PC-9 (cell line): ENCODE measurements at places on chromosomes 1 and 21.

DNA sequence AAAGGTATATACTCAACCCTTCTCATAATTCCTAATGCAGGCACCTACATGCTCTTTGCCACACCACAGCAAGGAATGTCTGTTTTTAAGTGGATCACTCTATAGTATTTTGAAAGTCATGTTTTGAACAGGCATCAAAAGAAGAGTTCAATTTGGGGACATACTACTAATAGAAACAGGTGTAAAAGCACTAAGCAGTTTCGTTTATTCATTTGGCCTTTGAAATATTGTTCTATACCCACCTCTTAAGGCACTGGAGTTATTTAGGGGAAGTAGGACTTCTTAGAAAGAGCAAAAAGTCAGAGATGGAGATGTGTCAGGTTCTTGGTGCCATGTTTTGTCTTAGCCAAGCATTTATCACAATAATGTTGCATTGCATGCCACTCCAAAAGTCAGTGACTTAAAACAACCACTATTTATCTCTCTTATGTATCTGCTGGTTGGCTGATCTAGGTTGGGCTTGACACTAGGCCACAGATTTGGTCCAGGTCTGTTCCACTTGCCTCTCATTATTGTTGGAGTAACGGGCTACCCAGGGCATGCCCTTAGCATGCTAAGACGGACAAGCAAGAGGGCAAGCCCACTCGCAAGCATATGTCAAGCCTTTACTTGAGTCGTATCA is 107.5 kb downstream of the RGL1 start:
- DNase-seq: no peak

DNA sequence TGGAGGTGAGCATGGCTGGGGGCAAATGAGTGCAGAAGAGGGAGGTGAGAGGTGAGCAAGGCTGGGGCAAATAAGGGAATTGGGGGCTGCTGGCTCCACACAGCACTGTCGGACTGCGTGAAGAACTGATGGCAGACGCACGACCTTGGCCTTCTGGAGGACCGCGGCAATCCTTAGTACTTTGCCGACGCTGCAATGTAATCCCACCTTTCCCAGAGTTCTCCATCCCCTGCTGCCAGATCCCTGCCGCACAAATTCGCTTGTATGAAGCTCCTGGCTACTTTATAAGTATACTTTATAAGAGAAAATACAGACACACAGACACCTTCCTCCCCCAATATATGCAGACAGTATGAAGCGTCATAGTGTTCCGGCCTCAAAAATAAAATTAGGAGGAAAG is 472.4 kb downstream of the SMYD3 start:
- no peak for DNase-seq

DNA sequence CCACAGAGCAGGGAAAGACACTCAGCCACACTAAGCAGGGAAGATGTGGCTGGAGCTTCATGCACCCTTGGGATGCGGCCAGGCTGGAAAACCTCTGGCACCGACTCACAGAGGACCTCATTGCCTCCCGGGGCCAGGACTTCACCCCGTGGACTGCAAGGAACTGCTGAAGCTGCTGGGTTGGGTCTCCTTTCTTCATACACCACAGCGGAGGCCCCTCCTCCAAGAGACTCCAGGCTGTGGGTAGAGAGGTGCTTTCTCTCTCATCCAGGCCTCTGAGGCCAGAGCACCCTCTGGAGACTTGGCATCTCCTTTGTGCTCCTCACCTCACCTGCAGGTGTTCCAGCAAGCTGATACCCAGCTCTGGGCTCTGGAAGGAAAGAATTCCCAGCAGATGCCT is 76.0 kb upstream of the EDN2 start:
- no peak for DNase-seq

GRCh38 chr1:8378981-8379470 is 61.1 kb downstream of the SLC45A1 start:
- no peak for DNase-seq

DNA sequence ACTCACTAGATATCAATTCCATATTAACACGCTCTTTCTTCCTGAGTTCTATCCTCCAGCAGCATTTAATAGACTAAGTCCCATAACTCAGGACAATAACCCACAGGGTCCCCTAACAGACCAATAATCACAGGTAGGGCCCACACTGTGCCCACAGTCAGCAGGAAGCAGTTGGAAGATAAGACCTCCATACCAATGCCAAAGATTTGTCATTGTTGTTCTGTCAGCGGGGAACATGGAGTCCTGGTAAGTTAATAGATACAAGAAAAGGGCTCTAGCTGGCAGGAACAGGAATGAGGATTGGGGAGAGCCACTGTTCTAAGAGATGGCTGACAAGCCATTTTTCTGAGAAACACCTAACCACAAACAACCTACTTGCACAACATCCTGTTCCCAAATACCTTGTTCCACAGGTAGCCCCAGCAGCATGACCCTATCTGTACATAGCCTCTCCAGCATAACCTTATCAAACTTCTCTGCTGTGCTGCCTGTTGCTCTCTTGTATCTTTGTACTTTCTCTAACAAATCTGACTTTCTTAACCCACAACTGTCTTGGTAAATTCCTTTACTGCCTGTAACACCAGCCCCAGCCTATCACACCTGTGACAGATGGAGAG is 142.0 kb upstream of the KCNJ15 start:
- DNase-seq: no peak

DNA sequence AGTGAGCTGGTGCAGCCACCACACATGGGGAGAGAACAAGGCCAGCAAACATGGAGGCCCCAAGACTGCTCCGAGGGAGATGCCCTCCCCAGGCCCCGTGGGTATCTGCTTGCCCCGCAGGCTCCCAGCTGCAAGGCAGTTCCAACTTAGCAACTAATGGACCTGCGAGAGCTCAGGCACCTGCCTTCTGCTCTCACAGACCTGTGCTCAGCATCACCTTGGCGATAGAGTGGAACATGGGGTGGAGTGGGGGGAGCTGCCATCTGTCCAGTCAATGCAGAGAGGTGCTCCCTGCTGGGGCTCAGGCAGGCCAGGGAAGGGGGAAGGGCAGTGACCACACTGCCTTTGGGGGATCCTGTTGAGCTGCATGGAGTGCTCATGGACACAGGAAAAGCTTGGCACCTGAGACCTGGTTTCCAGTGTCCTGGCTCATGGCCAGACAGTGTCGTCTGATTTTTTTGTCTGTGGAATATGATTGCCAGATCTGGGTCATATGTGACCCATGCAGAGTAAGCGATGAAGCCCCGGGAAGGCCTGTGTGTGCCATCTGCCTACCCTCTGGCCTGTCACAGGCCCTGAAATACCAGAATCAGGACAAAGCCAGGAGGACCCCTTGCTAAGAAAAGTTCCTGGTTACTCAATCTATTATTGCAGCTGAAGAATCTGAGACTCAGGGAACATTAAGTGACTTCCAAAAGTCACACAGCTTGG is 39.9 kb upstream of the TENT5C start:
- no peak for DNase-seq

- DNase-seq: no peak
These were observed 8.8 kb downstream of the TMEM63A start for GRCh38 chr1:225873281-225873850.

GRCh38 chr1:217493290-217493689 is 137.6 kb downstream of the GPATCH2 start:
- DNase-seq: no peak

DNA sequence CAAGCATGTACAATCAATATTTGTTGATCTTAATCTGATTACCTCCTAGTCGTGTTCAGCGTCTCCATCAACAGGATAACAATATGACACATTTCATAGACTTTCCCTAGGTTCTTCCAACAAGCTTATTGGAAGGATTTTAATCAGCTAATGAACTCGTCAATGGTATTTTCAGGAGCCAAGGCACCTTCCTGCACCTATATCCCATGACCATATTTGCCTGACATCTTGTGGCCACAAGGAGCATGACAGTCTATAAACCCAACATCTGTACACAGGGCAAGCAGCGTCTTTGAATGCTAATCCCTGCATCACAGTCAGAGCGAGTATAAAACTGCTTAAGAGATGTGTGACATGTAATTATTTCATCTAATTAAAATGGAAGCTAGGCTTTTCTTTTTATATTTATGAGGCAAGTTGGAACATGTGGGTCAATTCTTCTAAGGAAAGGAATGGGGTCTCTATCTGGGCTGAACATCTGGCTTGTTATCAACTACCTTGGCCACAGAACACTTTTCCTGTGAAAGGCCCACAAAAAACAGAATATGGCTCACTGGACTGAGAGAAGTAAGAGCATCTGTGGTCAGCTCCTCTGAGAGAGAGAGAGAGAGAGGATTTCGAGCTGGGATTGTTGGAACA is 388.8 kb downstream of the NTNG1 start:
- DNase-seq: peak; percentile 56

DNA sequence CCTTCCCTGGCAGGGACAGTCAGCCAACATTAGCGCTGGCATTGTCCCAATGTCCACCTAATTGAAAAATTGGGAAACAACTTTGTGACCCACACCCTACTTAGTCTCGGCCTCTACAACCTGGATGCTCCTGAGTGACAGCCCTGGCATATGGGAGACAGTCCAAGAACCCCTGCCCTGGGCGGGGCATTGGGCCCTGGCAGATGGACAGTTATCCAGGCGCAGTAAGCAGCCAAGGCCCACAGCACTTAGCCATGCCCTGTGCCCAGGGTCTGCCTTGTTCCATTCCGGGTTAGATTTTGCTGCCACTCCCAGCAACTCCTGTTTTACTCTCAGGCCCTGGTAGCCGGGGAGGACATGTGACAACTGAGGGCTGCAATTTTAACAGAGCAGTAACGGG is 50.3 kb downstream of the NFASC start:
- DNase-seq: no peak

- DNase-seq: no peak
These were observed 8.8 kb downstream of the SMCP start for GRCh38 chr1:152886758-152887409.

DNA sequence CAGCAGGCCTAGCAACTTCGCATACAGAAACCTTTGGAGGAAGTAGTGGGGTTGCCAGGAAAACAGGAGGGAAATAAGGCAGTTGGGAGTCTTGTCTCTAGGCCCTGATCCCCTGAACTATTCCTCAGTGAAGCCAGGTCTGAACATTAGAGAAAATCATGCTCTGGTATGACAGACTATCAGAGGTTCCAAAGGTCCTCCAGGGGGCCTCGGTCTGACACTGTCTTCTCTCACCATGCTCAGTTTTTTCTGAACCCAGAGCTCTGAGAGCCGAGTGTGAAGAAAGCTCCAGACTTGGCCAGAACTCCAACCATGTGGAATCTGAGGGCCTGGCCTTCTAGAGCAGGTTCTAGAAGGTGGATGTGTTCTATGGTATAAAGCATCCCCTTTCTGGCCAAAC is 4.0 kb downstream of the TOMM40L start:
- no peak for DNase-seq

DNA sequence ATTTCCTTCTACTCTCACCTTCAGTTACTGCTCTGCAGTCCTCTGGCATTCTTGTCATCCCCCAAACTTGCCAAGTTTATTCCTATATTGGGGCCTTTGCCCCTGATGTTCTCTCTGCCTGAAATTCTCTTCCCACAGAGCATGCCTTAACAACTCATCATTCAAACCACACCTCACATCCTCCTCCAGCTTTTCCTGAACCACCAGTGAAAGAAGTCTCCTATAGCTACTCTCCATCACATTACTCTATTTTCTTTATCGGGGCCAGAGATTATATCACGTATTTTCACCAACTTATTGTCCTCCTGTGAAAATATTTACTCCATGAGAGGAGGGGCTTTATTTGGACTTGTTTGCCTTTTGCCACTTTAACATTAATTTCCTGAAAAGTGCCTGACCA is 32.1 kb downstream of the EXTL2 start:
- DNase-seq: no peak

DNA sequence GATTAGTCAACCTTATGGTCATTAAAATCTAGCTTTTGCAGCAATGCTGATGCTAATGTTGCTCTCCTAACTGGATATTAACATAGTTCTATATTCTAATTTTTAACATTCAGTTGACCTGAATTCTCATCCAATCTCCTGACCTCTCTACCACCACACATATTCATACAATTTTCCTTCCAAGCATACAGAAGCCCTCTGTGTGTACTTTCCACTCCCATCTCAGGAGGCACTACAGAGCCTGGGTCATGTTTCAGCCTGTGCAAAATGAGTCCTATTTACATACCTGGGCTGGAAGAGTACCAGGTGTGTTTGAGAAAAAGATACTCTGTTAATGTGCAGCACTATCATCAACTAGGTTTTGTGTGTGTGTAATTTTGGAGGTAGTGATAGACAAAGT is 486.3 kb downstream of the NEGR1 start:
- DNase-seq: no peak

DNA sequence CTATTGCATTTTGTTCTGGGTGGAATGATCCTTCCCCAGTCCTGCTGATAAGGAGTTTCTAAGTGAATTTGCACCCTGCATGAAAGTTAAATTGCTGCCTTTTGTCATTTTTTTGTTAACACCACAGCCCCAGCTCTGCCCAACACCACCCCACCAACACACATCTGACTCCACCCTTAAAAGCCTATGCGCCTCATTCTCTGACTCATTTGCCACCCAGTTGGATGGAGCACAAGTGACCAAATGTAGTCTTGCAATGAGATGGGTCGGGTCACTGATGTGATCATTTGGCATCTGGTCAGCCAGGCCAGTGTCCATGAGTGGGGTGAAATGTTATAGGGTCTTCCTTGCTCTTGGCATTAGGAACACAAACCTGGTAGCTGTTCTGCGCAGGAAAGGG is 256.8 kb downstream of the KAZN start:
- DNase-seq: no peak

DNA sequence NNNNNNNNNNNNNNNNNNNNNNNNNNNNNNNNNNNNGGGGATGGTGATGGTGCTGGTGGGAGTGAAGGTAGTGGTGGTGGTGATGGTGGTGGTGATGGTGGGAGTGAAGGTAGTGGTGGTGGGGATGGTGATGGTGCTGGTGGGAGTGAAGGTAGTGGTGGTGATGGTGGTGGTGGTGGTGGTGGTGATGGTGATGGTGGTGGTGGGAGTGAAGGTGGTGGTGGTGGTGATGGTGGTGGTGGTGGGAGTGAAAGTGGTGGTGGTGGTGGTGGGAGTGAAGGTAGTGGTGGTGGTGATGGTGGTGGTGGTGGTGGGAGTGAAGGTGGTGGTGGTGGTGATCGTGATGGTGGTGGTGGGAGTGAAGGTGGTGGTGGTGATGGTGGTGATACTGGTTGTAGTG is 93.6 kb downstream of the CRYAA start:
- DNase-seq: no peak

GRCh38 chr1:54591127-54591756 is 32.1 kb downstream of the FAM151A start:
- no peak for DNase-seq

- no peak for DNase-seq
These were observed 16.9 kb downstream of the PTPRF start for GRCh38 chr1:43547538-43548072.

DNA sequence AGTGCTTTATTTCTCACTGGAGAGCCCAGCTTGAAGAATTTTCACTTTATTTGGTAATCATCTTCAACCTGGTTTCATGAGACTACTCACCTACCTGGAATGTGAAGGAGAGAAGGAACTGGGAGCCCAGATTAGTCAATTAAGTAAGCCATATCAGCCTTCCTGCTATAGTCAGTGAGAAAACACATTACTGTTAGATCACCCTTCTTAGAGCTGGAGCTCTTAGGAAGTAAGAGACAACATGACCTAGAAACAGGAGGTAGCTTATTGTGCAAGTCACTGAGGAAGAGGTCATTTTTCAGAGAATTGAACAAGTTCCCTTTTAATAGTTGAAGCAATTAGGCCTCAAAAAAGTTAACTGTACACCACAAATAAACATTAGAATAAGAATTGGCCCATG is 49.2 kb upstream of the TEKT2 start:
- peak; percentile 25 for DNase-seq

GRCh38 chr1:12479311-12479710 is 138.7 kb downstream of the DHRS3 start:
- no peak for DNase-seq

GRCh38 chr1:96473791-96474434 is 247.7 kb upstream of the PTBP2 start:
- peak; percentile 8 for DNase-seq
